ENCODE measurements at places on chromosomes 12 and 14. TPM values are rescaled to one million over a fixed set of nuclear protein-coding genes. Genes with fewer than 3 reads are reported as not detected.

The KRT6C gene
- total RNA-seq, result not detected

The AKAP6 gene
- total RNA-seq, result 2.8 TPM

The SLC25A47 gene
- total RNA-seq, result not detected

The LRRC10 gene
- not detected for total RNA-seq

The CLMN gene
- 104 TPM for total RNA-seq

The STAB2 gene
- not detected for total RNA-seq

The FOXG1 gene
- total RNA-seq, result not detected

The FOXN4 gene
- total RNA-seq, result not detected

GRCh38 chr12:123054371-123054770 is 73.9 kb downstream of the ARL6IP4 start:
- DNase-seq, result no peak

GRCh38 chr12:131950182-131950913 is 606 bp downstream of the EP400 start:
- peak; percentile 40 for DNase-seq

DNA sequence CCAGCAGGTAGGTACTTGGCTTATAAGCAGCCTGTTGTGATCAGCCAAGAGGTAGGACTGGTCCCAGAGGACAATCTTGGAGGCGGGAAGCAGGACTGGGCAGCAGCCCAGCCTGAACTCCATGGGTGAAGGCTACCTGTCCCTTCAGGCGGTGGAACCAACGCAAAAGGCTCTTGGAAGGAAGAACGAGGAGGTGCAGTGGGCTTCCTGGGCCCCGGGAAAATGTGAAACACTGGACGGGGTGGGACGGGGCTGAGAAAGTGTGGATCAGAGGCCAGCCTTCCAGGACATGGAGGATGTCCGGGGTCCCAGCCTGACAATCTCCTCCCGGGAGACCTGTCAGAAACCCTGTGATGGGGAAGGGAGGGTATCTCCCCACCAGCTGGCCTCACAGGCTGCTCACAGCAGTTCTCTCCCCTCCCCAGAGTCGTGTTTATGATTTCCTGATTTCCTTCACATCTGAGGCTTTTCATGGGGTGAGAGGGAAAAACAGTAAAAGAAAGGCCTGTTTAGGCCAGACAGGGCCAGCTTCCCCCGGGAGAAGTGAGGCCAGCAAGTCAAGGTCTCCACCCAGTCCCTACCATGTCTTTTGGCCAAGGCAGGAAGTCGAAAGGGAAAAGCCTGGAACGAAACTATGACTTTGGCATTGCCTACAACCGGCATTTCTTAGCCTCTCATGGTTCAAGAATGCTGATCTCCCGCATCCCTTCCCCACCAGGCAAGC is 11.3 kb downstream of the CMKLR1 start:
- DNase-seq, result no peak

- peak; percentile 22 for DNase-seq
Measured at GRCh38 chr12:3436461-3437065, 54.4 kb upstream of the PRMT8 start.

DNA sequence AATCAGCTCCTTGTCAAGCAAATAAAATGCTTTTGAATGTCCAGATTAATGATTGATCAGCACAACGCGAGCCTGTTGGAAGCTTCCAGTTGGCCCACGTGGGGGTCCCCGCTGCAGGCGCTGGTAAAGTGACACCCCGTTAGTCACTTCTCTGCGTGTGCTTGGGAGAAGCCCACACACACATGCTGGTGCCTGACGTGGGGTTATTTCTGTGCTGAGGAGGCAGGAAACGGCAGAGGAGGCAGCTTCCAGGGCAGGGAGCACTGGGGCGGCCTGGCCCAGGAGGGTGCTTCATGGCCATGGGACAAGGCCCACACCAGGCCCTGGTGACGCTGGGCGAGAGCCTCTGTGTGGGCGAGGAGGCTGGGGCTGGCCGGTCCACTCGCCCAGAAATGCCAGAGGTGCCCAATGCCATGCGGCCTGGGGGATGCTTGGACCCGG is 101.5 kb downstream of the KIF26A start:
- no peak for DNase-seq

DNA sequence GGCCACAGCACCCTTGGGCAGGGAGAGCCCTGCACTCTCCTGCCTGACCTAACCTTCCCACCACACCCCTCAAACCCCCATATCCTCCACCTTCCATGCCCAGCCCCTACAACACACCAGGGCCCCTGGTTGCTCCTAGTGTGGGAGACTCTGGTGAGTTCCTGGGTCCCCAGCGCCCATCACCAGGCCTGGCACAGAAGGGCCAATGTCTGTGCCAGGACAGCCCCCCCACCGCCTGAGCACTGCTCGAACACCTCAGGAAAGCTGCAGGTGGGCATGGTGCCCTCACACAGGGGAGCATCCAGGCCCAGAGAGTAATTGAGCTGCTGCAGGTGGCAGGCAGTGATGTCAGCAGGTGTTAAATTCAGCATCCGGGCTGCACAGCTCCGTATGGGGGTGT is 15.2 kb downstream of the ADCY6 start:
- no peak for DNase-seq

- DNase-seq, result no peak
Measured at GRCh38 chr12:97167598-97167997, 260.5 kb downstream of the NEDD1 start.

- DNase-seq, result no peak
Measured at GRCh38 chr14:33959692-33960151, 8.8 kb upstream of the EGLN3 start.

DNA sequence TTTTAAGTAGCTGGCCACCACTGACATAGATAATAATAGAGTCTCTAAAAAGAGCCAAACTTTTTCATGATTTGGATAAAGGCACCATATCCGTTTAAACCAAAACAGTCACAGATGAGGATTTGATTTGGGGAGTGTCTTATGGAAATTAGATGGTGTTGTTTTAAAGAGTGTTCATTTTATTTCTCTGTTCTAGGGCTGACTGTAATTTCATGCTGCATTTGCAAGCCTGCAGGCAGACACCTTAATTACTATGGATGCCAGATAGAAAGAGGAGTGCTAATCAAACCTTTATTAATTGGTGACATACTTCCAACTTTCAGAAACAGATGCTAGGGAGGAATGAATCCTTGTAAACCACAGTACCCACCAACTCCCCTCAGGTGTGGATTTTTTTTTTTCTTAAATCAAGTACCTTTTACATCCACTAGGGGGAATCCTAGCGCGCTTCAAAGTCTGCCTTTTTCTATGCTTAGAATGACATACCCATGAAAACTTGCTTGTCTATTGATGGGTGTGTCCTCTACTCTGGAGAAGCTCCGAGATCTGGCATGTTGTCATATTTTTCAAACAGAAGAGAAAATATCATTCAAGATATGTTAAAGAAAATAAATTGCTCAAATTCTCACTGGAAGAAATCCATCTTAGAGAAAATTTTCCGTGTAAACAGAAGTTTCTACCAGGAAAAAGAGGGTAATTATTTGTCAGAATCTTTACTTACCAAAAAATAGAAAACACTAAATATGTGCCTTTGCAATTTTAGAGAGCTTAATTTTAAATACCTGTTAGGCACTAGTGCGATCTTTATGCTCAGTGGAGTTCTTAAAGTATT is 14.2 kb upstream of the PLXNC1 start:
- DNase-seq, result peak; percentile 36

GRCh38 chr12:27237790-27238771 is 6.0 kb upstream of the STK38L start:
- DNase-seq, result no peak

DNA sequence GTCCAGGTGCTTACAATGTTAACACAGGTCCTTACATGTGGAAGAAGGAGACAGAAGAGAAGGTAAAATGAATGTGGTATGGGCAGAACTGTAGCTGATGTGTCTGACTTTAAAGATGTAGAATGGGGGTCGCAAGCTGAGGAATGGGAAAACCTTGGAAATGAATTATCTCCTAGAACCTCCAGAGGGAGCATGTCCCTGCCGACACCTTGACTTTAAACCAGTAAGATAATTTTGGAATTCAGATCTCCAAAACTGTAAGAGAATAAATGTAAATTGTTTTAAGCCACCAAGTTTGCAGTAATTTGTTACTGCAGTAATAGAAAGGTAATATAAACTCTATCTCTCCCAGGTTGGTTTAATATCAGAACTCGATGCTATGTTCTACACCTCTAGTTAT is 80.1 kb upstream of the ALG10 start:
- DNase-seq, result no peak
